T-helper 2 cell (primary cell): ENCODE measurements at places on chromosomes 2 and 18.

GRCh38 chr2:174779361-174779928 is 15.2 kb upstream of the CHRNA1 start:
- DNase-seq, result no peak

DNA sequence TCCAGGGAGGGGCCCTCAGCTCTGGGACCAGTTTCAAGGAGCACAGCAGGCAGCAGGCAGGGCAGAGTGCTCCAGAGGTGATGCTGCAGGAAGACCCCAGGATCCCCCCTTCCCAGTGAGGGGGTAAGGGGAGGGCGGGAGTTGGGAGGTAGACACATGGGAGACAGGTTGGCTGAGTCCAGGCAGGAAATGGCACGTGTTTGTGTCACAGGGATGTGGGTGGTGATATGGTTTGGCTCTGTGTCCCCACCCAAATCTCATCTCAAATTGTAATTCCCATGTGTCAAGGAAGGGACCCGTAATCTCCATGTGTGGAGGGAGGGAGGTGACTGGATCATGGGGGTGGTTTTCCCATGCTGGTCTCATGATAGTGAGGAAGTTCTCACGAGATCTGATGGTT is 25.2 kb upstream of the OTOS start:
- DNase-seq, result no peak

DNA sequence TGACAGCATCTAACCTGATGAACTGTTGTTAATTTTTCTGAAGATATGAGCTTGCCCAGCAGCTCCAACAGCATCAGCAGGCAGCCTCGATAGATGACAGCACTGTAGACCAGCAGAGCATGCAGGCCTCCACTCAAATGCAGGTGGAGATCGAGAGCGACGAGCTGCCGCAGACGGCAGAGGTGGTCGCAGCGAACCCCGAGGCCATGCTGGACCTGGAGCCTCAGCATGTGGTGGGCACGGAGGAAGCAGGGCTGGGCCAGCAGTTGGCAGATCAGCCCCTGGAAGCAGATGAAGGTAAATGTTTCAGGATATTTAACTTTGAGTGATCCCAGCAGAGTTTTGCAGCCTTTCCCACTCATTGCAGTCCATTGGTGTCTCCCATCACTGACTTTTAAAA is 85.9 kb downstream of the ZNF236 start:
- DNase-seq, result no peak

DNA sequence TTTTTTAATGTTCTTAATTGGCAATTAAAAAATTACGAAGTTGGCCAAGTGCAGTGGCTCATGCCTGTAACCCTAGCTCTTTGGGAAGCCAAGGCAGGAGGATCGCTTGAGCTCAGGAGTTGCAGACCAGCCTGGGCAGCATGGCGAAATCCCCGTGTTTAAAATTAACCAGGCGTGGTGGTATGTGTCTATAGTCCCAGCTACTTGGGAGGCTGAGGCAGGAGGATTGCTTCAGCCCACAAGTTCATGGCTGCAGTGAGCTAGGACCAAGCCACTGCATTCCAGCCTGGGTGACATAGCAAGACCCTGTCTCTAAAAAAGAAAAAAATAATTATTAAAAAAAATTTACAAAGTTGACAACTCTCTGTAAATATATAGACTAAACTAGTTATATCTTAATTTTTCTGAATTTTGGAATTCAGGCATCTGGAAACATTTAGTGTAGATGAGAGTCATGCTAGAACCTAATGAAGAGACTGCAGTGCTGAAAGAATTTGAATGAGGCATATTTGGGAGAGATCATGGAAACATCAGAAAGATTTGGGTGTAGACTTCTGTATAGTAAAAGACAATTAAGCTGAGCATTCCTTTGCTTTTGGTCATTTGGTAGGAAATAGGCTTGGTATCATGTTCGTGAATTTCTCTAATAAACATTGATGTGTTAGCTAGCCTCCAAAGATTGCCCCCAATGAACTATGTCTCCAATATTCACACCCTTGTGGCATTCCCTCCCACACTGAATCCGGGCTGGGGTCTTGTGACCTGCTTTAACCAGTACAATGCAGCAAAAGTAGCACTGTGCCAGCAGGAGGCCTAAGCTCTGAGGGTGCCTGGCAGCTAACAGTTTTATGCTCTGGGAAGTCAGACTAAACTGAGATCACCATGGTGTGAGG is 4.2 kb upstream of the ROCK1 start:
- no peak for DNase-seq

DNA sequence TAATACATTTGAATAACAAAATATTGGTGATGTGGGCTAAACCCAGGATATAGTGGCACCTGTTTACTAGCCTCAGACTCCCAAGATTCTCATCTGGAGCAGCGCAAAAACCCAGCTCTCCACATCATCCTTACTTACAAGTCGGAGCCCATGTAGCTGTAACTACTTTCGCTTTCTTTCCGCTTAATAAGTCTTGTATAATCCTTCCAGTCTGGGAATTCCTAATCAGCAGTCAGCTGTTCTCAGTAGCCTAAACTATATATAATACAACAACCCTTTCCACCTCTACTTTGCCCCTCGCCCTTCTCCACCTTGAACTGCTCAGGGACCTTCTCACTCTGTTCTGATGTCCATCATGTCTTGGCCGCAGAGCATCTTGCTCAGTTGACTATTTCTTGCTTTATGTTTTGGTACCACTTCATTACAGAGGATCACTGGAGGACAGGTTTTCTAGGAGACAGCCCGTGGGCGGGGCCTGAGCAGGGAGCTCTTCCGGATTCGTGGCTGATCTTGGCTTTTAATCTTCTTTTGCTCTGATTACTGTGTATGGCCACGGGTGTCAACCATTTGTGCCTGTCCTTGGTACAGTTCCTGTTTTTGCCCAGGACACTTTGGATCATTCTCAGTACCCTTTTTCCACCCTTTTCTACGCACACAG is 119.9 kb upstream of the SERTAD2 start:
- DNase-seq, result no peak

DNA sequence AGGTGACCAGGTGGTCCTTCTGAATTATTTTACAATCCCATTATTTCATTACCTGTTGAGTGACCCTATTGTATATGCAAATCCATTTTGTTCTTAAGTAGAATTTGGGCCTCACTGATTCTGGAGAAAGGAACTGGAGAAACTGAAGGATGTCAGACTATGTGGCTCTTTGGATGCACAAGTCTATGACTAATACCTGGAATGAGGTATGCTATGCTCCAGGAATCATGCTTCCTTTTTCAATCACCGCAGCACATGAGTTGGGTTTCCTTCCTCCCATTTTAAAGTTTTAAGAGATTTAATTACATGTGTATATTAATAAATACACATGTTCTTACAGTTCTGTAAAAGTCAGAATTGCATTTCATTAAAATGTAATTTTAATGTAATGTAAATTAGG is 253.9 kb upstream of the VWC2L start:
- DNase-seq, result no peak

GRCh38 chr18:35862119-35862640 is 110.3 kb upstream of the RMP24 start:
- DNase-seq, result no peak

GRCh38 chr2:39631256-39631655 is 34.5 kb upstream of the TMEM178A start:
- DNase-seq, result no peak

GRCh38 chr18:43405097-43405496 is 127.8 kb upstream of the SYT4 start:
- no peak for DNase-seq

DNA sequence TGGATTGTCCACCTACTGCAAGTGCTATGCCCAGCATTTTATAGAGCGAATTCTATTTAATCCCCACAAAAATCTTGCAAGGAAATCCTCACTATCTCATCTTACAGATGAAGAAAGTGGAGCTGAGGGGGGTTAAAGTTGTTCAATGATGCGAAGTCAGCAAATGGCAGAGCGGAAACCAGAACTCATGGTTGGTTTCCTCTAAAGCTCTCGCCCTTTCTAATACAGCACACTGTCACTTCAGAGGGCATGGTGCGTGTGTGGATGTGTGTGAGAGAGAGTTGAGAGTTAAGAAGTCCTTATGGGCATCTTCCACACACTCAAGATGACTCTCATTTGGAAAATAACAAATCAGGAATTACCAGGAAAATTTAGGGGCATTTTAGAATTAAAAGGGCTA is 78.4 kb downstream of the TGFA start:
- DNase-seq, result no peak

GRCh38 chr2:107148055-107148454 is 262.1 kb upstream of the ST6GAL2 start:
- no peak for DNase-seq

GRCh38 chr18:49584394-49584793 is 22.5 kb downstream of the LIPG start:
- DNase-seq, result no peak

GRCh38 chr2:112110966-112111365 is 27.2 kb upstream of the FBLN7 start:
- no peak for DNase-seq

- DNase-seq, result no peak
Observed at GRCh38 chr2:170386554-170386953, 208.6 kb downstream of the MYO3B start.

- DNase-seq, result no peak
Observed at GRCh38 chr2:46339676-46340459, 42.7 kb downstream of the EPAS1 start.

GRCh38 chr2:241235859-241236593 is 47.5 kb downstream of the ANO7 start:
- no peak for DNase-seq

- no peak for DNase-seq
Observed at GRCh38 chr2:234858145-234858544, 93.7 kb upstream of the SH3BP4 start.

- no peak for DNase-seq
Observed at GRCh38 chr2:221137385-221137784, 434.7 kb downstream of the EPHA4 start.
